ENCODE measurements at places on chromosomes 7 and 10. TPM values are rescaled to one million over a fixed set of nuclear protein-coding genes. Genes with fewer than 3 reads are reported as not detected.

SFTPA2 gene
- not detected for total RNA-seq

ASCC1 gene
- total RNA-seq = 39.4 TPM

NPY4R gene
- total RNA-seq = 0.71 TPM

GDF10 gene
- total RNA-seq = not detected

PHF14 gene
- total RNA-seq = 26.9 TPM

MGAM2 gene
- total RNA-seq = not detected

- H3K4me3 ChIP-seq = no peak overlapping the region
- DNase-seq = no peak
- H3K4me1 ChIP-seq = no peaks in the 10 kb centered on the region
- no peak overlapping the region for H3K27ac ChIP-seq
- no peaks in the 10 kb centered on the region for H3K27me3 ChIP-seq
- no peaks in the 10 kb centered on the region for H3K36me3 ChIP-seq
Observed at GRCh38 chr10:59236064-59236697, 59.7 kb downstream of the PHYHIPL start.

DNA sequence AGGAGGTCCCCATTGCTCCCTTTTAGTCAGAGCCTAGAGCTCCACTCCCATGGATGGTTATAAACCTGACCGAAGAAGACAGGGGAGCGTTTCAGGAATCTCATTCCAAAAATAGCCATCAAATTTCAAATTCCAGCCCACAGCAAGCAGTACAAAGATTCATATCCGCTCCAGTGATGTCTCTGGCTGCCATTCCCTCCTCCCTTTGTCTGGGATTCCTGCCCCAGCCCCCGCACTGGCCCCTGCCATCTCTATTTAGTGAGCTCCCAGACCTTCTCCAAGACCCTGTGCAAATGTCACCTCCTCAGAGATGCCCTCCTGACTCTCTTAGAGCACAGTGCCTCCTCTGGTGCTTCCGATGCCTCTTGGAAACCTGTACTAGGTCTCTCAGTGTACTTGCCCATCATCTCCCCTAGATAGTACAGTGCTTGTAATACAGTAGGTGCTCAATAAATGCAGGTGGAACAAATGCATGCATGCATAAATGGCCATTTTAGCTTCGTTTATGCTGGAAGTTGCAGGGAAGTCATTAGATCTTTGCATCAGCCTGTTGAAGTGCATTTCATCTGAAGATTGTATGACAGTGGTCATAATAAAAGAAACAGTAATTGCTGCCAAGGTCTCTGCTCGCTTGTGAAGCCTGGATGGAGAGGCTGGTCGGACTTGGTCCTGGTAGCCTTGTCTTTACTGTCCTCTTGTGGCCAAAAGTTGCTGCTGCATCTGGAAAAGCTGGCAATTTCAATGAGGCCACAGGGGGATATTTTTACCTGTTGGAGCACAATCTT, 32.0 kb upstream of the HABP2 start:
- H3K4me3 ChIP-seq = no peak overlapping the region
- DNase-seq = peak; percentile 64
- no peaks in the 10 kb centered on the region for H3K27me3 ChIP-seq

DNA sequence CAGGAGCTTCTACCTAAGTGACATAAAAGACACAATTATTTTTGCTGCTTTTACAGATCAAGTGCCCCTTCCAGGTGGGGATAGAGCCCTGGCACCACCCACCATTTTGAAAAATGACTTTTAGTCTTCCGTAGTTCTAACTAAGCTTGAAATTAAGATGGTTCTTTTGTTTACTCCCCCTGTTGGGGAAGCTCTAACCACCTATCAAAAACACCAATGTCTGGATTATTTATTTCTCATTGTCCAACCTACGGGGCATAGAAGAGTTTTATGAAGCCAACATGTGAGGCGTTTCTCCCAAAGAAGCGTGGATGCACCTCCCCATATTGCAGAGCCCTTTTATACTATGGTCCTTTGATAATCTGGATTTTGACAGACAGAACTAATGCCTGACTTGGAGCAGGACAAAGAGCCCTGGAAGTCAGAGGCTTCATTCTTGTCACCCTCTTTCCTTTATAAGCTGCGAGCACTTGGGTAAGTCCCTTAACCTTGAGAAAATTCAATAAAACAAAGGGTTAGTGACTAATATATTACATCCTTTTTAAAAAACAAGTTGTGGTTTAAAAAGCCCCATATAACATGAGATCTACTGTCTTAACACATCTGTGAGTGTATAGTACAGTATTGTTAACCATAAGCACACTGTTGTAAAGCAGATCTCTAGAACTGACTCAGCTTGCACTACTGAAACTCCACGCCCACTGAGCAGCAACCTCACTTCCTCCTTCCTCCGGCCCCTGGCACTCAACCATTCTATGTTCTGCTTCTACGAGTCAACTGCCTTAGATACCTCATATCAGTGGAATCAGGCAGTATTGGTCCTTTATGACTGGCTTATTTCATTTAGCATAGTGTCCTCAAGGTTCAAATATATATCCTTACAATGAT, 67.5 kb downstream of the ATXN7L1 start:
- H3K36me3 ChIP-seq = no peaks in the 10 kb centered on the region
- peak overlapping the region; percentile 36 for H3K27ac ChIP-seq
- DNase-seq = peak; percentile 60
- H3K27me3 ChIP-seq = no peaks in the 10 kb centered on the region

DNA sequence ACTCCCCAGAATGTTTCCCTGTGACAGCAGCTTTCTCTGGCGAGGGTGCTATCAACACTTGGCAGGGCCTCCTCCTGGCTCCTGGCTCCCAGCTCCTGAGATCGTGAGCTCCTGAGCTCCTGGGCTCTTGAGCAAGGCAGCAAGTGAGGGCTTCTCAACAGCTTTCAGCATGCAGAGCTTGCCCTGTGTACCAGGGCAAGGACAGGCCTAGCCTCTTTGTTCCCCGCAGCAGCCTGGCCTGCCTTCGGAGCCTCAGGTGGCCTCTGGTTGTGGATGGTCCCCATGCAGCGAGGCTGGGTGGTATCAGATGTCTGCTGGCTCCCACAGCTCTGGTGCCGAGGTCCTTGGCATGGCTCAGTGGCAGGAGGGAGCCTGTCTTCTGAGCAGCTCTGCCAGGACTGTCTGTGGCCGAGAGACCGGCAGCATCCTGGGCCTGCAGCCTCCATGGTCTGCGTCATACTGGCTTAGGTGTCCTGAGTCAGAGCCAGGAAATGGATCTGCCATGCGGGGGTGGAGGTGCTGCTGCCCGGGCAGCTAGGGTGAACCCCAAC, 44.2 kb downstream of the ZMIZ1 start:
- no peak overlapping the region for H3K27ac ChIP-seq
- H3K27me3 ChIP-seq = no peaks in the 10 kb centered on the region
- peaks cover 66% of the 10 kb centered on the region for H3K36me3 ChIP-seq
- peaks cover 38% of the 10 kb centered on the region for H3K4me1 ChIP-seq
- H3K4me3 ChIP-seq = no peak overlapping the region
- no peak for DNase-seq

DNA sequence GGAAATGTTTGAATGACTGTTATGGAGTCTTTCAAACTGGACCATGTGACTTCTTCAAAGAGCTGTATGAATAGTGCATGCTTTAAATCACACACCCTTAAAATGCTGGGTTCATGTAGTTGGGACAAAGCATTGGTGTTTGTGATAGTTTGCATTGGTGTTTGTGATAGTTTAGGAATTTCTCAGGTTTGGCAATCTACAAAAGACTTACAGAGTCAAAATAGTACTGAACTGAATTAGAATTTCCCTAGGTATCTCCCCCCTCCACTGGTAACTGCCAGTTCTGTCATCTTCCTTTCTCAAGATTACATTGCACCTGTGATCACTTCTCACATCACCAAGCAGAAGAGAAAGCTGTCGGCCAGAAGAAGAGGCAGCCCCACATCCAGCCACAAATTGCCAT, 261.1 kb downstream of the GATA3 start:
- H3K4me1 ChIP-seq = no peaks in the 10 kb centered on the region
- H3K27me3 ChIP-seq = peaks cover 4% of the 10 kb centered on the region
- no peaks in the 10 kb centered on the region for H3K36me3 ChIP-seq
- no peak overlapping the region for H3K27ac ChIP-seq

GRCh38 chr7:155455776-155456737, 1.9 kb upstream of the EN2 start:
- no peaks in the 10 kb centered on the region for H3K36me3 ChIP-seq
- H3K4me1 ChIP-seq = no peaks in the 10 kb centered on the region
- H3K27me3 ChIP-seq = peaks cover 94% of the 10 kb centered on the region
- H3K27ac ChIP-seq = no peak overlapping the region
- no peak overlapping the region for H3K4me3 ChIP-seq
- DNase-seq = no peak

DNA sequence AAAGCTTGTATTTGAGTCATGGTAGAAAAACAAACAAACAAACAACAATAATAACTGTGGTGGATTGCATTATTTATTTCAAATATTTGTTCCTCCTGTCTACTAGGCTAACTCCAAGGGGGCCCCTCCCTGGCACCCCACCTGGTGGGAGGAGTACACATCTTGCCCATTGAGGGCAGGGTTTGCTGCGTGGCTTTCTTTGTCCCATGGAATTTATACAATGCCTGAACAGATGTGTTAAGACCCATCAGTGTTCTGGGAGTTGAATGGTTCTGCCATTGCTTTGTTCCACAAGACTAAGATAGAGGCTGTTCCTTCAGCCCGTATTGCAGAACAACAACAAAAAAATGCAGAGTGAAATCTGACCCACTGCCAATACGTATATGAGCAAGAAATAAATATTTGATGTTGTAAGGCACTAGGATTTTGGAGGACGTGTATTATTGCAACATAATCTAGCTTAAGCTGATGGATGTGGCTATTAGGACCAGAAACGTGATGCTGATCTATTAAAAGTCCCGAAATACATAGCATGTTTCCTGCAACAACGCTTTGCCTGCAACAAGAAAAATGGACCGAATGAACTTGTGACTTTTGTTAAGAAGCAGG, 119.1 kb upstream of the JCAD start:
- H3K36me3 ChIP-seq = no peaks in the 10 kb centered on the region
- no peak overlapping the region for H3K4me3 ChIP-seq
- DNase-seq = no peak
- no peak overlapping the region for H3K27ac ChIP-seq

DNA sequence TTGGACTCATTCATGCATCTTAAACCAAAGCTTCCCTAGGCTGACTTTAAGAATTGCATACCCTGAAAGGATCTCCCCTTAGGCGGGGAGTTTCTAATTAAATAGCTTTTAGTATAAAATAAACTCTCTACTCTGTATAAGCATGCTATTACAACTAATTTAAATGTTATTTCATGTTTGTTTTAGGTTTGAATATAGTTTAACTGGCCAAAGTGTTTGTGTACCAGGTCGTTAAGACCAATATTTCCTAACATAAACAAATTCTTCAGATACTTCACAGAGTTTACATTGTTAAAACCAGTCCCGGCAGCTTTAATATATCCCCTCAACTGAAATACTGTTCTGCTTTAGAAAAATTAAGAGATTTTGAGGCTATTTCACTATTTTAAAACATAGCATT, 2.3 kb downstream of the GLI3 start:
- H3K27me3 ChIP-seq = no peaks in the 10 kb centered on the region
- H3K27ac ChIP-seq = no peak overlapping the region
- 0 out of 2 replicates have a peak, but pooled peaks cover 3% of the 10 kb centered on the region for H3K36me3 ChIP-seq
- peak; percentile 28 for DNase-seq
- no peak overlapping the region for H3K4me3 ChIP-seq

DNA sequence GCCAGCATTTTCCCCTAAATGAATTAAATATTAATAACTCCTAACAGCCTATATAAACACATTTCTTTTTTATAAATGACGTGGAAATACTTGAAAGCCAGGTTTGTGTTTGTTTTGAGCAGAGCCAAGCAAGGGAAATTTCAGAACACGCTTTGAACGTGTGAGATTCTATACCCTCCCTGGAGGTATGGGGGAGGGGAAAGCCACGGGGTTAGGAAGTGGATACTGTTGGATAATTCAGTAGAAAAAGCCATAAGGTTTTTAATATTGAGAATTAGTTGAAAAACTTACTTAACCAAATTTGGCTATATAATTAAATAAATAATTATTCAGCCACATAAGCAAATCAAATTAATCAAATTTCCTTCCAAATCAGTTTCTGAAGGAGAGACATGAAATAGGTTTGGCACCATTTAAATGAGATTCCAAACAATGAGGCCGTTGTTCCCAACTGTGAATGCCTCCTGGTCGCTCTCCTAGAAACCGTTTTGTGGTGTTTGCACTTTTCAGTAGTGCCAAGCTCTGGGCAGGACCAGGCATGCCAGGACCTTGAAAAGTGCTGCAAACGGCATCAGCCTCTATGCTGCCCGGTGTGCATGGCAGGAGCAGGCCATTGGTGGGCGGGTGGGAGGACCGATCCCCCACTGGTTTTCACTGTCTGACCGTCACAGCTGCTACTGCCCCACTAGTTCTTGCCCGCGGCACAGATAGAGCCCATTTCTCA, 88.1 kb downstream of the SEPTIN14 start:
- H3K4me3 ChIP-seq = no peak overlapping the region
- H3K27me3 ChIP-seq = no peaks in the 10 kb centered on the region
